Caki2 (cell line): ENCODE measurements at places on chromosomes 2 and 18. TPM values are rescaled to one million over a fixed set of nuclear protein-coding genes. Genes with fewer than 3 reads are reported as not detected.
A peak's percentile ranks its signal among the peaks of the same experiment; 100 is the strongest.

DNA sequence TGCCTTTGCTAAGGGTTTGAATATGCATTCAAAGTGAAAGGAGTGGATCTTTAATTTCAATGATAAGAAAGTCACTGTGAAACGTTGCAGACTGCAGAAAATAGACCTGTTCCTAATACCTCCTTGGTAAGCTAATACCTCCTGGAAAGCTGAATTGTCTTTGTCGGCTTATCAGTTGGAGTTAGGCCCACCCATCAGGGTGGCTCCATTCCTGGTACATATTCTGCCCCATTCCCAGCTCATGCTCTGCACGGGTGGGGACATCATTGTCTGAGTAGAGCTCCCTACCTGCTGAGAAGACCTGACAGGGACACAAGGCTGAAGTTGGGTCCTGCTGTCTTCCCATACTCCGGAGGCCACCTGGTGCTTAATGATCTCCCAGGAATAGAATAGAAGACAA lies 203.3 kb downstream of the EN1 start:
- DNase-seq = no peak

GRCh38 chr2:3639015-3639630 lies 18.9 kb upstream of the ALLC start:
- no peak for DNase-seq

DNA sequence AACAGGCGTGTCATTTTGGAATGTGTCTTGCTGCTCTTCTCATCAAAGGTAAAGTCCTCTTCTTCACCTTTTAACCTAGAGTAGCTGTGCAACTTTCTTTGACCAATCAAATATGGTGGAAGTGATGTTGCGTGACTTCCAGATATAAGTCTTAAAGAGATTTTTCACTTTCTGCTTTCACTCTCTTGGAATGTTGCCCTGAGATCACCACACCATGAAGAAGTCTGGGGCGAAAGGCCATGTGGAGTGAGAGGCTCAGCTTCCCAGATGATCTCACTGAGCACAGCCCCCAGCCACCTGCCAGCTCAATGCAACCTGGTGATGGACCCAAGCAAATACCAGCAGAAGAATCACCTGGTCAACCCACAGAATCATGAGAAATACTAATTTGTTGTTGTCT lies 7.1 kb upstream of the GALNT3 start:
- no peak for DNase-seq

DNA sequence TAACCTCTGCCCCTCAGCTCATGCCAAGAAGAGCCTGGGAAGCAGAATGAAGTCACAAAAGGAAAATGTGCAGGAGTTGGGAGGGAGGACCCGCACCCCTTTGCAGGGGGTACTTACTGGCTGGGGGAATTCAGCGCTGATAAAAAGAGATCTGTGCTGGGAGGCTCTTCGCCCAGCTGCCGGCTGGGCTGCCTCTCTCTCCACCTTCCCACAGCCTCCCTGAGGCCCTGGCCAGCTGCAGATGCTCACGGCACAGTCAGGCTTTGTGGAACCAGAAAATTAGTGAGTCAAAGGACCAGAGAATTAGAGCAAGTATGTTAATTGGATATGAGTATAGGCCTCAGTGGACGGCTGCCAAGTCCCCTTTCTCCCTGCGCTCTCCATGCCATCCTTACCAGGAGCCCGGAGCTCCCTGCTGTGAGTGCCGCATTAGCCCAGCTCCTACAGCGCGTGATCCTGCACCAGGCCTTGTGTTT lies 181.7 kb upstream of the SH3BP4 start:
- no peak for DNase-seq

DNA sequence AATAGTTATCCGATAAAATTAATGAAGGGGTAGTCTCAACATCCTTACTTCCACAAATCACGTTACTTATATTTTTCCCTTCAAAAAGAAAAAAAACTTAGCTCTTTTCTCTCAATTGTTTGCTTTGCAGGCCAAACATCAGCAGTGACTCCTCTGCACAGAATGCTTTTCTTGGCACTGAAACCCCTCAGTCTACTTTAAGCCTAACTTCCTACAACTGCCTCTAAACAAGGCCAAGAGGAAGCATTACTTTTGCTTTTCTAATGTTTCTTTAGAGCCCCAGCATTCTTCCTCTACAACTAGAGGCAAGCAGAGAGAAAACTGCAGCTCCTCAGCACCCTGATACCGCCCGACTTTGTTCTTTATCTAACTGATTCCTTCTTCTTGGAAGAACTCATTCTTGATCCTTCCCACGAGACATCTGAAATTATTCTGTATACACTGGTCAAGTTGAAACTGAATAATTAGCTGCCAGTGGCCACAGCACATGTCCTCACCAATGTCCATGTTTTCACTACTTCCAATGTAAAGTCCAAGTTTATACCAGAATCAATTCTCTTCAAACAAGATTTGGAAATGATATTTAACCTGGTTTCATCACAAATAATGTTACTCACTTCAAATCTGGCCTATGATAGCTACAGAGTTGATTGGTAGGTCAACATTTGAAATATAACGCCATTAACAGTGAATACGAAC lies 55.3 kb downstream of the DTNB start:
- peak; percentile 85 for DNase-seq

- DNase-seq = no peak
Observed at GRCh38 chr2:232459419-232460035, 3.6 kb downstream of the ALPI start.

DNA sequence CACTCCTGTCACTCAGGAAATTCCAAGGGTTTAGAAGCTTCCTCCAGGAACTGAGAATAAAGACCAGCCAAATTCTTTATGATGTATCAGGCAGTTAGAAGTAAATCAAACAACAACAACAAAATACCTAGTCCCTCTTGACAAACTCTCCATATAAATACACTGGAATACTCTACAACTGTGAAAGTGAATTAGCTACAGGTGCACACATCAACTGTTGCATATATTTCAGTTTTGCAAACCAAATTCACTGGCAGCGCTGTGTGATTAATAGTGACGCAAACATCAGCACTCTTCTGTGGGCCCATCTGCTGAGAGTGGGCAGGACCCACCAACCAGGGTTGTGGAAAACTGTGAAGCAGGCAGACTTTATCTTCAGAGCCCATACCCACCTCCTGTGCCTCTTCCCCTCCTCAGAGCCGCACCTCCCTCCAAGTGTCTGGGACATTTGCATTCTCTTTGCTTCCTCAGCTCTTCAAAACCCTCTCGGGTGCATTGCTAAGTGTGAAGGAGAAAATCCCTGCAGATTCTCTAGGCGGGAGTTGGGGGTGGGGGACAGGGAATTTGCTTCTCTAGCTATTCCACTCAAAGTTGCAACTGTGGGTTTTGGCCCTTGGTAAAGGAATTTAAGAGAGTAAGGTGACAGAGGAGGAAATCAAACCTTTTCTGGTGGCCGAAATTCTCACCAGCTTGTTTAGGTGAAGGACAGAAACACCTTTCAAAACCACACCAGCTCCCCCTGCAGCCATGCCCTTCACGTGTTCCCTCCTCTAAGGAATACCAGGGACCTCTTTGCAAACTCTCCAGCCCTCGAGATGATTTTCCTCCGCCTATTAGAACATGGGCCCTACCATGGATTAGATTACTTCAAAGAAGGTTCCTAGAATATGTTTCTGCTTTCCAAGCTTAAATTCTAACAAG lies 119.3 kb downstream of the MRO start:
- no peak for DNase-seq

DNA sequence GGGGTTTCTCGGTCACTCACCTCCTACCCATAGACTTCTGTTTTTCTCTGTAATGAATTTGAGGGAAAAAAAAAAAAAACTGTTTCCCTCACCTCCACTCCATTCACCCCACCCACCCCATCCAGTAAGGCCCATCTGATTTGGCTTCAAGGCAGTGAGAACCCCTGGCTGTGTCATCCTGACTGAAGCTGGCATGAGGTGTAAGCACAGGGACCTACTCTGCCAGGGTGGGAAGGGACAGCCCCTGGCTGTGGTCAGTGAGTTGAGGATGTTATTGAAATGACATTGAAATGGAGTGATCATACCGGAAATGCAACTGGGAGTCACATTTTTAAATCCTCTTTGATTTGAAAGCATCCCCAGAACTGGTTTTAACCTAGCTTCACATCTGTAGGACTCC lies 19.1 kb upstream of the BCL2L11 start:
- no peak for DNase-seq

The ATL2 gene
- total RNA-seq = 65.8 and 121 TPM in 2 replicates

The SCYGR4 gene
- total RNA-seq = not detected in 2 replicates

The ARMC9 gene
- 39.4 and 39.8 TPM in 2 replicates for total RNA-seq

The KCNF1 gene
- 0.17 TPM in 1 of 2 replicates, not detected in the other for total RNA-seq
